ENCODE measurements at places on chromosomes 3 and 15. TPM values are rescaled to one million over a fixed set of nuclear protein-coding genes. Genes with fewer than 3 reads are reported as not detected.

Gene CASR
- total RNA-seq, result 0.15 TPM

Gene STIMATE
- 34.7 TPM for total RNA-seq

Gene PIERCE2
- total RNA-seq, result not detected

Gene NR2F2
- total RNA-seq, result not detected

Gene SCAANT1
- total RNA-seq, result not detected

Gene SLC9C1
- total RNA-seq, result not detected

Gene MRPS22
- 31.9 TPM for total RNA-seq

Data from activated CD4-positive, alpha-beta memory T cell treated with anti-CD3 and anti-CD28 coated beads, Interleukin-2, amount 10 ng/mL, durations not matched to agents 7 days and 5 days (primary cell).